ENCODE measurements at places on chromosomes 3 and 15.

DNA sequence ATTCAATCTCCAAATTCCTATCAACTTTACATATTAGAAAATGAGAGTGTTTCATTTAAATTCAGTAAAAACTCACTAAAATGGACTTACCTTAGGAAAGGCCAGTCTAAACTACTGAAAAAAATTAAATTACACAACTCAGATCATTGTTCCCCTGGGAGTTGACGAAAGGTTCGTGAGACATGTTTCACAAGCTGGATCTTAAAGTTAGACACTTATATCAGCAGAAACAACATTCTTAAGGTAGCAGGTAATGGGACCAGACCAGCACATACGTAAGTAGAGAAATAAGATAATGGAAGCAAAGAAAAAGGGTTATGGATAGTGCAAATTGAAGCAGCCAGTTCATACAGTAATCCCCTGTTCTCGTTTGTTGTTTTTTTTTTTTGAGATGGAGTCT lies 8.9 kb downstream of the RFX7 start:
- no peak for DNase-seq

- no peak for DNase-seq
Observed at GRCh38 chr15:66815318-66815717, 113.3 kb downstream of the SMAD6 start.

DNA sequence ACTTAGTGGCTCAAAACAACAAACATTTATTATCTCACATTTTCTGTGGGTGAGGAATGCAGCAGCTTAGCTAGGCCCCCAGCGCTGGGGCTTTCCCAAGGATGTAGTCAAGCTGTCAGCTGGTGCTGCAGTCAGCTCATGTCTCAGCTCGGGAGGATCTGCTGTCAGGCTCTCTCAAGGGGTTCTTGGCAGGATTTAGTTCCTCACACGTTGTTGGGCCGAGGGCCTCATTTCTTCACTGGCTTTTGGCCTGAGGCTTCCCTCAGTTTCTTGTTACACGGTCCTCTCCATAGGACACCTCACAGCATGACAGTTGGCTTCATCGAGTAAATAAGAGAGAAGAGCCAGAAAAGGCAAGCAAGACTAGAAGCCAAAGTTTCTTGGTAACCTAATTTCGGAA lies 13.7 kb upstream of the U2SURP start:
- DNase-seq = no peak

DNA sequence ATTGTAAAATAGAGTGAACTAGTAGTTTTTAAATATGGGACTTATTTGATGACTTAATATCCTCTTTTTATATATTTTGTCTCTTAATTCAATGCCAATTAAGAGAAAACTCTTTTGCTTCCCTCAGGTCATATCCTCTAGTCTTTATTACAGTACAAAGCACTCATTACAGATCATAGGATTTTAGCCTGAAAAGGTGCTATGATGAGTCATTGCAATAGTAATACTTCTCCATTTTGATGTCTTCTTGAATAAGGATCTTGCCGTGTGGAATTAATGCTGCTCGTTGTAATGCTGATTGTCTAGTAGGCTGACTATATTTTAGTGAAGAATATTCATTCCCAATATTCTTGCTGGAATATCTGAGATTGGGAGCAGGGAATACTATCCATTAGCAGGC lies 612.2 kb upstream of the GOLIM4 start:
- no peak for DNase-seq

DNA sequence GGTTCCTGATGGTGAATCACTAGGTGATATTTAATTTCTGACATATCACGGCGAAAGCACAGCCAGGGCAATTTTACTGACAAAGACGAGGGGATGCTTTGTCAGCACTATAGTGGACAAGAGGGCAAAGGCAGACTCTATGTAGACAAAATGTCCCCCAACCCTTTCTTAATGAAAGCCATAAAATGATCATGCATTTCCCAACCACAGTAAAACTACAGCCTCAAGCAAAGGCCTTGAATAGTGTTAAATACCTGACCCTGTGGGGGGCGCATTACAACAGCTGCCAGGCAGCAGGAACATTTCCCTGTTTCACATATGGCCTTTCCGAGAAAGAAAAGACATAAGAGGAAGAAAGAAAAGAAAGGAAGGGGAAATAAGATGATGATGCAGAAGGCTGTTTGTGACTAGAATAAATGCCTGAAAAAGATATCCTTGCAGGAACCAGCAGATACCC lies 49.5 kb downstream of the GLDN start:
- DNase-seq = no peak

GRCh38 chr15:85154061-85154460 lies 172.4 kb downstream of the PDE8A start:
- DNase-seq = no peak

GRCh38 chr3:39814007-39814406 lies 4.6 kb downstream of the MYRIP start:
- no peak for DNase-seq
